Omental fat pad (tissue), 4 donors: ENCODE measurements at places on chromosomes 11 and 22.

- DNase-seq = no peak
Observed at GRCh38 chr11:24496736-24497725, at the start of gene LUZP2. TSS of gene LUZP2 (plus strand) at chr11:24497053.

- no peak for DNase-seq
Observed at GRCh38 chr22:19598054-19598855, 74.0 kb upstream of the CLDN5 start.

DNA sequence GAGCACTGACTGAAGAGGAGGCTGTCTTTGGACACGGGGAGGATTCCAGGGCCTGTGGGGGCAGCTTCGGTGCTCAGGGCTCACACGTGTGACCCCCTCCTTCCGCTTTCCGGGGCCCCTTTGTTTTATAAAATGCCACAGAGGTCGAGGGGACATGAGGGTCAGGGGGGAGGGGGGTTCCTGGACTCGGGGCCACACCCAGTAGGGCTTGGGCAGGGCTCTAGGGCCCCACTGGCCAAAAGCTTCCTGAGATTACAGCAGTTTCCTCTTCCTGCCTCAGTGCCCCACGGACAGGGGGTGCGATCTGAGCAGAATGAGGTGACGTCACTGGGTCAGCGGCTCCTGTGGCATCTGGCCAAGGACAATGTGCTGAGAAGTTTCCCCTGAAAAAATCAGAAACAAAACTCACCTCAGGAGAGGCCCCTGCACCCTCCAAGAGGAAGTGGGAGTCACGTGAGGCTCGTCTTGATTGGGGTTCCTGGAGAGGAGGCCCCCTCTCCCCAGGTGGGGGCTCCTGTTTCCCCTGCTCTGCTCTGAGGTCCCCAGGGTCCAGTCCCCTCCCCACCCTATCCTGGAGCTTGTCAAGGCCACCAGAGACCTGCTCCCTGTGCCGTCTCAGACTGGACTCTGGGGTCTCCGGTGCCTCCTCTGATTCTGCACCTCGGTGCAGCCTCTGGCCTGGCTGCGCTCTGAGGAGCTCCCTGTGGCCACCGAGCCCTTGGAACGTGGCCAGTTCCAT lies 6.4 kb upstream of the IFITM3 start:
- DNase-seq = peak; percentile 59

- DNase-seq = no peak
Observed at GRCh38 chr11:15651033-15651432, 536.3 kb downstream of the INSC start.

DNA sequence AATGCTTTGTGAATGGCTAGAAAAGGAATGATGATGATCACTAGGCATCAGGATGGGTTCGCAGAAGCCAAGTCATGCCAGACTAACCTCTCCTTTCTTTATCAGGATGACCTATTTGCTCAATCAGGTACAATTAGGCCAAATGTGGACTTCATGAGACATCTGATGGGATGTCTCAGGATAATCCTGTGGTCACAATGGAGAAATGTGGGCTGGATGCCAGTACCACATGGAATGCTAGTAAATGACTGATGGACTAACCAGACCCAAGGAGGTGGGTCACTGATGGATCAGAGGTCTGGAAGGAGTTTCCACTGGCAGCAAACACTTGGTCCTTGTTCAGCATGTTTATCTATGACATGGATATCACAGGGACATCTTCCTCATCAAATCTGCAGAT lies 94.8 kb upstream of the PHOX2A start:
- DNase-seq = no peak

DNA sequence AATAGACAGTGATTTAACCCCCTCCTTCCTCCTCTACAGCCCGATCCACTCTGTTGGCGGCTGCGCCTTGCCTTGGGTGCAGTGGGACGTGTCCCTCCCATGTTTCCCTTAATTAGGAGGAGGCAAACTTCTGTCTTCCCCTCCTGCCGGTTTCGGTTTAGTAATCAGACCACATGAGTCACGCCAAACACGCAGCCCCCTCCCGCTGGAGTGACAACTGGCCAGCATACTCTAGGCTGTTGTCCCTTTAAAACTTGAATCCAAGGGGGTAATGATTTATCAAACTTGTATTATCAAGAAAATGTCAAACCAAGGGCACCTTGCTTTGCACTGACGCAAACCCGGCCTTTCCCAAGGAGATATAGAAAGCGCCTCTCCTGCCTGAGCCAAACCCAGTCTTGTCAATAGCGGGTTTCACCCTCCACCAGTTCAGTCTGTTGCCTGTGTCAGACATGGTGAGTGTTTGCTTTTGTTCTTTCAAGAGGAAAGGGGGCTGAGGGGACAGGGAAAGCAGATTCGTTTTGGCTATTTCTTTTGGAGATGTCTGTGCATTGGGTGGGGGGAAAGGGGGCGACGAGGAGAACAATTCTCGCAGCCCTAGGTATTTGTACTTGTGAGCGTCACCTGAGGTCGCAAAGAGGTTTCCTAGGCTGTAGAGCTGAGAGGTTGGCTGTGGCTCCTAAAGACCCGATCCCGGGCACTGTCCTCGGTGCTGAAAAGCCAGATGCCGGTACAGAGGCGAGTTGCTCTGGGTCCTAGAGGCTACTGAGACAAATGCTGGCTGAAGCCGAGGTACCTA lies at the start of gene SLC6A5:
Gene SLC6A5, plus strand, starts transcription at position 388 of the 799 bp plus-strand sequence. Its CDS starts 65 bp downstream, at position 453.
- DNase-seq = no peak

- no peak for DNase-seq
Observed at GRCh38 chr22:42871146-42872050, 14.3 kb upstream of the ARFGAP3 start.

DNA sequence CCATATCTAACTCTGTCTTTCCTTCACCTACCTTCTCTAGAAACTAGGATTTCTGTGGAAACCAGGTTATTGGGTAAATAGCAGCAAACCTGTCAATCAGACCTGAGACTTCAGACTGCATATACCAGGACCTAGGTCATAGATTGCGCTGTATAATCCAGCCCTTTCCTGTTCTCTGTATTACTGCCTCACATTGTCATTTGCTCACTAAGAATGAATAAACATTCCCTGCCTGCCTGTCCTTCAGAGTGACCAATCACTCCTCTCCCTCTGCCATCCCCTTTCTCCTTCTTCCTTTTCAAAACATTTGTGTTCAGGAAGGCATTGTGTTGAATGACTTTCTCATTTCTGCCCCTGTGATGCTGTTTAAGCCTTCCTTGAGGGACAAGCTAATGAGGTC lies 14.1 kb upstream of the FZD4 start:
- no peak for DNase-seq

DNA sequence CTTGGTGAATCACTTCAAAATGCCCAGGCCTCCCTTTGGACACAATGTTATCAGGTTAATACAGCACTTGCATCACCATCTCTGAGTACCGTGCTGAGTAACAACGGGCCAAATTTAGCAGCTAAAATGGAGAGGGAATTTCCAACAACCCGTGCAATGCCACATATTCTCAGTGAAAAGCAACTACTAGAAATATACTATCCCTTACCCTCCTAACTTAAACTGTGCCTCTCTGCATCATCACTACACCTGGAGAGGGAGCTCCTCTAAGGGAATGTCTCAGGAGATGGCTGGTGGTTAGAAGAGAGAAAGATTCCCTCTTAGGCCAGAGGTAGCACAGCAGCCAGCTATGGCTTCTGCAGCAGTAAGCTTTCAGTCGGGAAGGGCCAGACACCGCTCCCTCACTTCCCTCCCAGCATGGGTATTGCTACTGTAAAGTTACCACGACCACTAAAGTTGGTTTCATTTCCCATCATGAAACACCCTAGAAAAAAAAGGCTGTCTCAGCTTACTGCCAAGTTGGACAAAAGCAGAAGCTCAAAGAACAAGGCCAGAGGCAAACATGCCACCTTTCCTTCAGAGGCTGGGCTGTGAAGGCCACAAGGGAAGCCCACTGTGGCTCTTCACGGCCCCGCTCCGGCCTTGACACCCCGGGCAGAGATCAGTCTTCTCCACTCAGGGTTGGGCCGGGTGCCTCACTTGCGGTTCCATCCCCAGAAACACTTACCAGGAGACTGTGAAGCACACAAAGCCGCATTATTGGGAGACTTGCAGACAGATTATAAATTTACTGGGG lies 3.9 kb downstream of the MAML2 start:
- DNase-seq = no peak

GRCh38 chr11:118916842-118917388 lies 8.8 kb downstream of the BCL9L start:
- no peak for DNase-seq

DNA sequence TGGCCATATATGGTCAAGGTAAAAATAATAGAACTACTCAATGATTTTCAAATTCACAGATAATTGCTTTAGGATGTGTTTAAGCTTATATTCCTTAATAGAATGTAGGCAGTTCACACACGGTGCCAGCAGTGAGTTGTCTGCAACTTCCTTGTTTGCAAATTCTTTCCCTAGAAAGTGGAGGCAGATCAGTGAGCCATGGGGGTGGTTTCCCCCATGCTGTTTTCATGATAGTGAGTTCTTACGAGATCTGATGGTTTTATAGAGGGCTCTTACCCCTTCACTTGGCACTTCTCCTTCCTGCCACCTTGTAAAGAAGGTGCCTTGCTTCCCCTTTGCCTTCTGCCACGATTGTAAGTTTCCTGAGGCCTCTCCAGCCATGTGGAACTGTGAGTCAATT lies 111.8 kb upstream of the LMO1 start:
- no peak for DNase-seq

DNA sequence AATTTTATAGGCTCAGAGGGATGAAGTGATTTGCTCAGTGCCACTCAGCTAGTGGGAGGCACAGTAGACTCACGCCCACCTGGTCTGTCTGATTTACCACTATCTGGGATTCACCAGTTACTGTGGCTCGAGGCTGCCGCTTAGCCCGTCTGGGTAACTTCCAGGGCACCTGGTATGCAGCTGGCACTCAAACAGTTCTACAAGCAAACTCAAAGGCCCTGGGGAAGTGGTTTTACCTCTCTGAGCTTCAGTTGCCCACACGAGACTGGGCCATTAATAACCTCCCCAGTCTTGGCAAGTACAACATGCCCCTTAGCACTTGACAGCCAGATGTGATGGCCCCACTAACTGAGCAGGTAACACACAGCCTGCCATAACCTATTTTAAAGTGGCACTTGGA lies 2.6 kb downstream of the GDPD5 start:
- no peak for DNase-seq

GRCh38 chr22:50296658-50297490 lies 10.6 kb downstream of the PLXNB2 start:
- DNase-seq = no peak

GRCh38 chr11:2591805-2592204 lies 108.0 kb downstream of the KCNQ1OT1 start:
- DNase-seq = peak; percentile 18

DNA sequence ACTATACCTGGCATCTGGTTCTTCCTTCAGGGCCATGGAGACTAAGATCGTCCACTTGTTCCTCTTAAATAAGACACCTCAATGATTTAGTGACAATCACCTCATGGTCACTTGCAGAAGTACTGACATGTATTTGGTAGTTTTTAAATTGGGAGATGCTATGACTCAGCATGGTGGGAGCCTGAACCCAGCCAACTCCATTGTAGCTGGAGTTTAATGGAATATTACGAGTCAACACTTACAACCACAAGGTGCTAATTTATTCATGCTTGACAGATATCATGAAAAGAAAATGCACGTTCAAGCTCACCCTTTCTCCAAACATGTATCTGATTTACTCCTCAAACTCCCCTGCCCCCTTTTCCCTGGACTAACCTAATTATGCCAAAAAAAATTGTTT lies 16.6 kb upstream of the APOL3 start:
- no peak for DNase-seq

DNA sequence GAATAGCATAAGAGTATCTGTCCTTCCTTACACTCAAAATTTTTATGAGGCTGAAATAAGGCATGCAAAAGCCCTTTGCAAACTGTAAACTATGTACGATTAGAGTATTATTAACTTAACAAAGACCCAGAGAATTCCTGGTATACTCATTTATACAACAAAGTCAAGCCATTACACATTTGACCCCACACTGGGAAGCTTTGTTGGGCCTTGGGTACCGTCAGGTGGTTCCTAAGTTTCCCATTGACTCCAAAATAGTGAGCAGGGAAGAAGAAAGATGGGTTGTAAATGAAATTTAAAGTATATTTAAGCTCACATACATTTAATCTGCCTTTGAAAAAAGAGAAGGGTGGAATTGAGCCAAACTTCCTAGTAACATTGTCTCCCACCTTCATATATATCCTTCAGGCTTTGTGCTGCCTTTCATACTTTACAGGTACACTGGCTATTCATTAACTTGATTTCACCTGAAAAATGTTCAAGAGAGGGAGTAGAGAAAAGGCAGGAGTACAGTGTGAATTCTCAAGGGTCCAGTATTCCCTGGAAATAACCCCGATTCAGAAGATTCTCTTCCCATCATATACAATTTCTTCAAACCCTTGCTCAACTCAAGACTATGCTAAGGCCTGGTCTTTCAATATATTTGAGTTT lies 68.6 kb downstream of the SOX6 start:
- DNase-seq = no peak

DNA sequence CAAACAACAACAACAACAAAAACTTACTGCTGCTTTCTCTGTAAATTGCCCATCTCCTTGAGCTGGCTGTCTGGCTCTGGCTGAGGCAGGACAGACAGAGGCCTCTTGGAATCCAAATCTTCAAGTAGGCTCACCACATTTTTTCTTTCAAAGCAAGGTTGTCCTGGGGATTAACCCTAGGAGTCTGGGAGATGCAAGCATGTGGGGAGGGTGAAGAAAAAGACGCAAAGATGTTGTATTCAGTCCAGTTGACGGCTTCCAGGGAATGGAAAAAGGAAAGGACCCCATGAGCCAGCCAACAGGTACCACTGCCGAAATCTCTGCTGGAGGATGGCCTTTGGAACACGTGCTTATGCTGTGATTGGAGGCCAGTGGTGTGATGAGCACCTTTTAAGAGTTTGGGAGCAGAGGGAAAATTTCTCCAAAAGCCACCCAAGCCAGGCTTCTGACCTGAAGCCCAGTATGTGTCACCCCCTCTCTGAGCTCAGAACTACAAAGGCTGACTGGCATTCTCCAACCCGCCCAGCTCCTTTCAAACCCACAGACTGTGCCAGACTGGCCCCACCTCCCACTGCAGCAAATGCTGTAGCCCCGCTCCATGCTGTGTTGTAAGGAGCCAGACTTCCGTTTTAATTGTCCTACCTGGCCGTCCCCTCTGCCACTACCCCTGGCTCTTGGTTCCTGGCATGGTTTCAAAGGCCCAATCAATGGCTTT lies 10.8 kb downstream of the BLID start:
- DNase-seq = no peak

- DNase-seq = no peak
Observed at GRCh38 chr11:3890806-3891205, 35.3 kb downstream of the STIM1 start.

- DNase-seq = no peak
Observed at GRCh38 chr22:48433647-48434046, 1394.0 kb downstream of the BRD1 start.

- DNase-seq = no peak
Observed at GRCh38 chr11:110338684-110339083, 42.3 kb upstream of the RDX start.
